ENCODE measurements at places on chromosomes 12 and 14. TPM values are rescaled to one million over a fixed set of nuclear protein-coding genes. Genes with fewer than 3 reads are reported as not detected.

RIPK3 gene
- total RNA-seq, result 5.1 TPM

METAP2 gene
- 67.1 TPM for total RNA-seq

PARPBP gene
- total RNA-seq, result 3.9 TPM

KRT73 gene
- total RNA-seq, result not detected

RAB15 gene
- under 0.01 TPM for total RNA-seq

TTC6 gene
- 0.21 TPM for total RNA-seq

All from tracheal epithelial cell (primary cell).